ENCODE measurements at places on chromosomes 12 and 14.

DNA sequence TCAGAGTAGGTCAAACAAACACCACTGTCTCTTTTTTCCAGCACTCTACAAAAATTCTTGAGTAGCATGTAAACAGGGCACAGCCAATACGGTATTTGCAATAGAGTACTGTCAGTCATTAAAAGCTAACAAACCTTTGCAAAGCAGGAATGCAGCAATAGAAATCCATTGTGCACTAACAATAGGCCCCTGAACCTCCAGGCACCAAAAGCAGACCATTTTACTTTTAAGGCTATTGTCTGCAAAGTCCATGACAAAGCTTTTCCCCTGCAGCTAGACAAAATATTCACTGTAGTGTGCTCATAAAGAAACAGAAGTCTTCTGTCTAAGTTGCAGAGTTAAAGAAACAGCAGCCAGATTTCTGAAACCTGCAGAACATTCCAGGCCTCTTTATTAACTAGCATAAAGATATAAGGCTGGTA lies 191.9 kb downstream of the SOX5 start:
- DNase-seq, result no peak

DNA sequence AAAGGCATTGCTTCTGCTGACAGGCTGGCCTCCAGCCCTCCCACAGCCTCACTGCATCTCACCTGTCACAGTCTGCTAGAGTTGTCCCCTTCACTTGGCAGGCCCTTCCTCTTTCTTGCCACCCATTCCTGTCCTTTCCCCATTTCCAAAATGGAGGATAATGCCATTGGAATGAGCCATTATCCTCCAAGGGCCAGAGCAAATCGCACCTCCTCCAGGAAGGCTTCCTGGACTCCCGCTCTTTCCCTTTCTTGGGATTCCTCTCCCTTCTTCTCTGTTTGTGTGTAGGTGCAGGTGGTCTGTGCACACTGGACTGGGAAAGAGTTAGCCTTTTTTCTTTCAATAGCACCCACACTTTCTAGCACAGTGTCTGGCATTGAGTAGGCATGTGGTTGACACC lies 3.8 kb downstream of the KRT82 start:
- no peak for DNase-seq

DNA sequence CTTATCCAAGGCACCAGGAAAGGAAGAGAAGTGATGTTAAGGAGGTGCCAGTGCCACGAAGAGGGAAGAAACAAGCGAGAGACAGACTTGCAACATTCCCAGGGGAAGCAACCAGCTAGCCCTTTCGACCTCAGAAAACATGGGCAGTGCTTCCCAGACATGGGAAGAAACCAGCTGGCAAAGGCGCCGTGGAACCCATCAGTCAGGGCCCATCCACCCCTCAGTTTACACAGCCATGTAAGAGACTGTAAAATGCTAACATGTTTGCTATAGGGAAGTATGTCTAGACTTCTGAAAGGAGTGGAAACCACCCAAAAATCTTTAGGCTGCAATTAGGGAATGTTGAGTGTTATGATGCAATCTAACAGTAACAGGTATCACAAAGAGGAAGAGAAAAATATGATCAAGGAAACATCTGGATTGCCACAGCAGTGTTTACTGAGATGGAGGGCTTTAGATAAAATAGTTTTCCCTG lies 26.3 kb downstream of the ANAPC5 start:
- DNase-seq, result no peak

- DNase-seq, result no peak
Measured at GRCh38 chr12:65152012-65152411, 17.4 kb upstream of the LEMD3 start.

DNA sequence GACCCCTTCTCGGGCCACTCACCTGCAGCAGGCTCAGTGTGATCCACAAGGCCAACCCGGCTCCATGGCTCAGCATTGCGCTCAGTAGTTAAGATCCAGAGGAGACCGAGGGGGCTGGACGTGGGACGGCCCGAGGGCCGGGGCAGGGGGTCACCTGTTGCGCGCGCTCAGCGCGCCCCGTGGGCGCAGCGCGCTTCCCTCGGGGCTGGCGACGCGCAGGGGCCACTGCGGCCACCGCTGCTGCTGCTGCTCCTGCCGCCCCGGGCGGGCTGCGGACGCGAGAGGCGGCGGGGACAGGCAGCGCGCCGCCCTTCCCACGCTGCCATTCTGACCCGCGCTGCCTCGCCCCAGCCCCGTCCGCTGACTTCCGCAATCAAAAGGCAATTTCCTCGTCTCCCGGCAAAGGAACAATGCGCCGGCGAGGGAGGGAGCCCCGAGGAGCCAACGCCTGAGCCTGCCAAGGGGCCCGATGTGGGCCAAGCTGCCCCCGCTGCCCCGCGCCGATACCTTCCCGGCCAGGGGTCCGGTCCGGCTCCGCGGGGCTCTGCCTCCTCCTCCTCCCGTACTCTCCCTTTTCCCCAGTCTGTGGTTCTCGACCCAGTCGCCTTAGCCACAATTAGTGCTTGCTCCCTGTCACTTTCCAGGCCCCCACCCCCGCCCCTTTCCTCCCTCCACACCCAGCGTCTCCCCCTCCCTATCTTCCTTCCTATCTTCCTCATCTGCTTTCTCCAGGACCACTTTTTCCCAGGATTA lies 27.3 kb downstream of the PTPRB start:
- DNase-seq, result no peak

DNA sequence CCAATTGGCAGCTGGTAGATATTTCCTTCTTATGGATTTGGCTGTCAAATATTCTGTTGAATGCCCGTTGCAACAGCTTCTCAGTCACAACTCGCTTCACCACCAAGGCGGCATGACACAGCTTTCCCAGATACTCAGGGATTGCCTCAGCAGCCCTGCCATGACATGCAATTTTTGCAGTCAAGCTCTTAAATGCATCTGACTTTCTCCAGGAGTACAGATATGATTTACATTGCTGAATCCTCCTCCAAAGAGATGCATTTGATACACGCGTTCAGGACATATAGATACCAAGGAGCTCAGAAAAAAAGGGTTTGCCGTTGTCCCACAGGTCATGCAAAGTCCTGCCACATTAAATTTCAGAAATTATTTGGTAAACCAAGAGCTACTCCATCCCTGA lies 6.5 kb downstream of the KRT5 start:
- DNase-seq, result no peak

DNA sequence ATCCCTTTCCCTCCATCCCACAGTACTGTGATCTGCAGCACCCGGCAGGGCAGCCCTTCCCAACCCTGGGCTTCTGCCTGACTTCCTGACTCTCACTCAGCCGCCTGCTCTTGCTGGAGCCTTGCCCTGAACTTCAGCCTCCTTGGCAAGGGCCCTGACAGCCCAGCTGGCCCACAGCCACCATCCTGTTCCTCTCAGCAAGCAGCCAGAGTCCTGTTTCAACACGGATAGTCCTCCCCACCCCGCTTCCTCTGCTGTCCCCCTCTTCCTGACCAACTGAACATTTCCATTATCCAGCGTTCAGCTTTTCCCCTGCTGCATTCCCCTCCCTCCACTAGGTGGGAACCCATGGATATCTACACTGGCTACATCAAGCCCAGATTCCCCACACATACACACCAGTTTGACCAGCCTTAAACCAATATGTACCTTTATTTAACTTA lies 74.0 kb upstream of the MDM1 start:
- DNase-seq, result no peak

GRCh38 chr12:54708826-54709225 lies 60.7 kb upstream of the DCD start:
- DNase-seq, result no peak

- no peak for DNase-seq
Measured at GRCh38 chr12:113222730-113223531, 1.7 kb downstream of the TPCN1 start.

- DNase-seq, result no peak
Measured at GRCh38 chr12:15706010-15706676, 83.0 kb downstream of the EPS8 start.

GRCh38 chr14:24725311-24725710 lies 91.3 kb upstream of the GZMB start:
- DNase-seq, result no peak

GRCh38 chr14:56137453-56137807 lies 19.2 kb downstream of the PELI2 start:
- no peak for DNase-seq

GRCh38 chr12:89970722-89971121 lies 262.1 kb upstream of the ATP2B1 start:
- no peak for DNase-seq

DNA sequence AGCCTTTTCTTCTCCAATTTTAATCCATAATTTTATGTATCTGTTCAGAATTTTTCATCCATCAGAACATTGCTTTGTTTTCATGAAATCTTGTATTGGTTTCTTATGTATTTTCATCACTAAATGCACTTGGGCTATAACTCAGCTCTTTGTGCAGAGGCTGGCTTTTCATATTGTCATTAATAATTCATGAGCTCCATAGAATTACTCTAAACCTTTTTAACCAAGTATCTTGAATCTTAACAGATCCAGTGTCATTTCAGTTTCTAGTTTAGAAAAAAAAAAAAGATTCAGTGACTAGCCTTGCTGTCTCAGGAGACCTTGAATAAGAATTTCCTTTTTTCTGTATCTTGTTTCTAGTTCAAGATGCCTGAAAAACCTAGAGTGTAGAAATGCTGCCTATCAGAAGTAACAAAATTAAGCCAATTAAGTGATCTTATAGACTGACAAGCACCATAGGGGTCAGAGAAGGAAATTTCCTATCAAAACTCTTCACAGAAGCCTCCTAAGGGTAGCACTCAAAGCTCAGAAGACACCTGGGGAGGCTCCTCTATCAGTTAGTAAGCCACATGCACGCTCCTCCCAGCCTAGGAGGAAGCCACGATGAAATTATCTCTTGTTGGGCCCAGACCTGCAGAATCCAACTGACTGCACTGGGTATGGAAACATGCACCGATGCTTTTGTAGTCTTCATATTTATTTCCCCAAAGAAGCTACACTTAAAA lies 163.4 kb downstream of the KICS2 start:
- DNase-seq, result no peak

DNA sequence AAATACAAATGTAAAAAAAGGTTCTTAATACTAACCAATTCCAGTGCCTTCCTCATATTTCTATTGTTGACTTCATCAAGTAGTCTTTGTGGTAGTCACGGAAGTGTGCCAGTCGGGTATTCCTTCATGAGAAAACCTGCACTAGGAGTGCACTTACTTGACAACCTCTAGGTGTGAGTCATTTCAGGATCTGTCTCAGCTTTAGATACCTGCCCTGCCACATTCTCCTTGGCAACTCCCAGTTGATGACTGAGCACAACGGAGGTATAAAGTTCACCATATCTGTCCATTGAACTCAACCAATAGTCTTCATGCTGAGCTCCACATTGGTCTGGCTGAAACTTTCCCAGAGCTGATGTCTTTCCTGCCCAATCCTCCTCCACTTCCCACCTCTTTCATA lies 215.7 kb downstream of the SYT10 start:
- no peak for DNase-seq

DNA sequence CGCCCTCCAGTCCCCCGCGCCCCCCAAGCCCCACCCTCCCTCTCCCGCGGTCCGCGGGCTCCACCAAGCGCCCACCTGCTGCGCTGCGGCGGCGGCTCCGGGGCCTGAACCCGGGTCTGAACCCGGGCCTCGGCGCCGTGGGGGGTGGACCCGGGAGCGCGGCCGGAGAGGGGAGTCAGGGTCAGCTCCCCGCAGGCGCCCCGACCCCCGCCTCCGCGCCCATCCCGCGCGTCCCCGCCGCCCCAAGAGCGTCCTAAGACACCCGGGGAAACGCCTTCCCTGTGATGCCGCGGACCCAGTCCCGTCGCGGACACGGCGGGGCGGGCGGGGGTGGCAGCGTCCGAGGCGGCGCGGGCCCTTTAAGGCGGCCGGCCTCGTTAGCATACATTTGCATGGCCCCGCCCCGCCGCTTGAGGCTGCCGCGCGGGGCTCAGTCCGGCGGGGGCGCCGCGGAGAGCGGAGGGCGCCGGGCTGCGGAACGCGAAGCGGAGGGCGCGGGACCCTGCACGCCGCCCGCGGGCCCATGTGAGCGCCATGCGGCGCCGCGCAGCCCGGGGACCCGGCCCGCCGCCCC lies at the start of gene MMP17:
Gene MMP17, plus strand, starts transcription at position 433 of the 574 bp plus-strand sequence. Its CDS starts 102 bp downstream, at position 535.
- no peak for DNase-seq

GRCh38 chr12:2794191-2794735 lies 507 bp upstream of the FKBP4 start:
- no peak for DNase-seq

GRCh38 chr12:56933826-56934625 lies at the start of gene SDR9C7:
SDR9C7 (minus strand) TSS chr12:56934408; CDS start chr12:56934261, 147 bp downstream.
- DNase-seq, result no peak

- DNase-seq, result no peak
Measured at GRCh38 chr12:93883436-93884154, 206.4 kb downstream of the CRADD start.

- no peak for DNase-seq
Measured at GRCh38 chr12:125185740-125186470, 120.7 kb downstream of the AACS start.

DNA sequence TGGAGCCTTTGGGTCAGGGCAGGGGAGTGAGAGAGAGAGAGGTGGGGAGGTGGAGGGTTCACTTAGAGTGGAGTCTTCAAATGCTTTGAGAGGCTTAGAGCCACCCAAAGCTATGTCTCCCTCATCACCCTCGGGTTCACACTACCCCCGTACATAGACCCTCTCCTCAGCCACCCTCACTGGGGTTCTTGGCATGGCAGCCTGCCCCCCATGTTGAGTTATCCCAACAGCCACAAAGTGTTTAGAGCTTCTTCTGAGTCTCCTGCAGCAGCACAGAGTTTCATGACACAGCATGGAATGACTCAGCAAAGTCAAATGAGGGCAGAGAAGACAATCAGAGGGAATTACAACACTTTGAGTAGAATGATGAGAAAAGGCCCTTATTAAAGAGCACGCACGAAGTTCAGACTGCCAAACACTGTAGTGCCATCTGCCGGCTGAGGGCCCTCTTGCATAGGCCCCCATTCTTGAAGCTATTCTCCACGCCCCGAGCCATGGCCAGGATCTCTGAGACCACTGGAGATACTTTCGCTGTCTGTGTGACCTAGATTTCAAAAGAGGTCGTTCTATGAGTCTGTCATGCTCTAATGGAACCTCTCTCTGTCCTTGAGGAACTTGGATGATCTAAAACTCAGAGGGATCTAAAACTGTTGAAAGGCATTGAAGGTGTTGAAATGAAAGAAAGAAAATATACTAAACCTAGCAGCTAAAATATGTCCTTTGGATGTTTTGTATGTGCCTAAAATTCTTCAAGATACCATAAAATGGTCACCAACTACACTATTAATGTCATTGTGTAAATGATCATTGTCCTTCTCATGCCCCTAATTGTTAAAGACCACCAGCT lies 221.9 kb downstream of the PELI2 start:
- peak; percentile 20 for DNase-seq

GRCh38 chr12:5188472-5188871 lies 144.8 kb downstream of the KCNA5 start:
- no peak for DNase-seq

- DNase-seq, result no peak
Measured at GRCh38 chr14:82636426-82636825, 1102.8 kb upstream of the SEL1L start.

- DNase-seq, result no peak
Measured at GRCh38 chr14:33219957-33220356, 281.3 kb downstream of the NPAS3 start.
